Panc1 (cell line): ENCODE measurements at places on chromosomes 11 and 22. TPM values are rescaled to one million over a fixed set of nuclear protein-coding genes. Genes with fewer than 3 reads are reported as not detected.

Gene ZDHHC8
- total RNA-seq: 79.0 TPM

Gene DDI1
- not detected for total RNA-seq

GRCh38 chr11:119899997-119900396 lies 171.0 kb upstream of the NECTIN1 start:
- DNase-seq: no peak

GRCh38 chr11:81278991-81279390 lies 1454.7 kb downstream of the FAM181B start:
- no peak for DNase-seq

- no peak for DNase-seq
Measured at GRCh38 chr11:87423161-87423560, 385.4 kb downstream of the TMEM135 start.

DNA sequence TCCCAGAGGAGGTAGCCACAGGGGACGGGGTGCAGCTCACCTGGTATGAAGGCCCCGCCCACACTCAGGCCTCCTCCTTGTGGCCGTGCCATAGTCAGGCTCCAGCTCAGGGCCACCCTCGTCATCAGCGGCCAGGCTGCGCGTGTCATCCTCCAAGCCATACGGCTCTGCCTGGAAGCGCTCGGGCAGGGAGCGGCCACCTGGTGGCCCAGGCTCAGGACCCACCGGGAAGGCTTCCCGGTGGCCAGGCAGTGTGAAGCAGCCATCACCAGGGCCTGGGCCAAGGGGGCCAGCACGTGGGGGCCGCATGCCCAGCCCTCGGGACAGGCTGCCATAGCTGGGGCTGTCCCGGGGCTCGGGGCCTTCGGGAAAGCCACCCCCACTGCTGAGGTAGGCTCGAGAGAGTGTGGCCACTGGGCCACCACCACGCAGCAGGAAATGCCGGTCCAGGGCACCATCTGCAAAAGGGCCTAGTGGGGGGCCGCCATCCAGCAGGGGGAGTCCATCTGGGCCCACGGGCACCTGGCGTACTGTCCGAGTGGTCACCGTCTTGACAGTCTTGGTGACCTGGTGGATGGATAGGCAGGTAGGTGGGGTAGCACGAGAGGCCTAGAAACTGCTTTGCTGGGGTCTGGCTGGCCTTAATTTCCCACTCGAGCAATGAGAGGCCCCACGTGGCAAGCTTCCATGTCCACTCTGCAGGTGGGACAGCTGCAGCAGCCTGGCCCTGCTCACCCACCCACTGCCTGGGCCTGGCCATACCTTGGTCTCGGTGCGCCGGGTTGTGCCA lies 35.3 kb downstream of the ARVCF start:
- no peak for DNase-seq
